ENCODE measurements at places on chromosomes 12 and 14.

GRCh38 chr14:91321131-91321530, 76.6 kb upstream of the GPR68 start:
- DNase-seq, result no peak

DNA sequence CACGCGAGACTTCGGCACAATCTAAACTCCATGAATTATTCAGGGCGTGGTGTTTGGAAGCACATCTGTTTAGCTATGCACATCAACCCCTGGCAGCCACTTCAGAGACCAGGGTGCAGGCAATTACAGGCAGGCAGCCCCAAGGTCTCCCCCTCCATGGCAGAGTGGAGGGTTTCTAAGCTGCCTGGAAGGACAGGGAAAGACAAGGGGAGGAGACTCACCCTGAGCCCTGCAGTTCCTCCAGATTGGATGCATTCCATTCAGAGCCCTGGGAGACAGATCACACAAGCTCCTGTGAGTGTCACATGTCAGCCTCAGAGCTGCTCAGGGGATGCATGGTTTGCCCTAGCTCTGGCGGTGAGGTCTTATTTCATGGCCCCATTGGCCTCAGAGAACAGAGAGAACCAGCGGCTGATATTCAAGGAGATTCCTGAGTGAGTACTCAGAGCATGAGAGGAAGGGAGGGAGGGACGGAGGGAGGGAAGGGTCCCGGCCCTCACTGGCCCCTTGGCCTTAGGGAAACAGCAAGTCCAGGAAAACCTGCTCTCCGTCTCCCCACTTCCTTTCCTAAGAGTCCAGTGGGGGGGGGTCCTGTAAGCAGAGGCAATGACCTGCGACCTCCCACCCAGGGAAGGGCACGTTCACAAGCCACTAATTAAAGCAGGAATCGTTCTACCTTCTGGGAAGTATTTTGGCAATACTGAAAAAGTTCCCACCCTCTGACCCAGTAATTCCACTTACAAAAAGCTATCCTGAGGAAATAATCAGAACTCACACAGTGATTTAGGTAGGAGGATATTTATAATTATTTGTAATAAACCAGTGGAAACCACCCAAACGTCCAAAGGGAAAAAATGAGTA, 55.1 kb downstream of the SSH1 start:
- DNase-seq, result peak; percentile 94

DNA sequence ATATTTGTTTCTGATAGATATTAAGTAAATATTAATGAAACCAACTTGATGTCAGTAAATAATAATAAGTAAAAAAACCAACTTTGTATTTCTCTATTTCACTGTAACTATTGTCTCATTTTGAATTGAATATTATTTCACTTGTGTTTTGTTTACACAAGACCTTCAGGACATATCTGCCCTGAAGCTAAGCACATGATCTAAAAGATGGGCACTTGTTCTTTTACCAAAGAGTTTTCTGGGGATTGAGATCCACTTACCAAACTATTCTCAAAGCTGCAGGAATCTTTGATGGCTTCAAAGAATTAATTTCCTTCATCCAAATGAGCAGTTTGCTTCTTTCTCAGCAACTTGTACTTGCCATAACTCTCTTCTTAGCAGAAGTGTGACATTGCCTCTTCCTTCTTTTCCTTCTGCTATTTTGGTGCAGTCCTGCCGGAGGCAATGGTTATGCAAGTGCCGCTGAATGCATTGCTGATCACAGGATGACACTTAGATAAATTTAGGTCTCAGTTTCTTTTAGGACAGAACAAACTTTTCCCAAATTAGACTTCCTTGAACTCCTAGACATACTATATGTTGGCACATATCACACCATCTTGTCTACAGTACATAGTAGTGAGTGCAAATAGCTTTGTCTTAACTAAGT, 9.2 kb downstream of the FAR2 start:
- DNase-seq, result no peak

DNA sequence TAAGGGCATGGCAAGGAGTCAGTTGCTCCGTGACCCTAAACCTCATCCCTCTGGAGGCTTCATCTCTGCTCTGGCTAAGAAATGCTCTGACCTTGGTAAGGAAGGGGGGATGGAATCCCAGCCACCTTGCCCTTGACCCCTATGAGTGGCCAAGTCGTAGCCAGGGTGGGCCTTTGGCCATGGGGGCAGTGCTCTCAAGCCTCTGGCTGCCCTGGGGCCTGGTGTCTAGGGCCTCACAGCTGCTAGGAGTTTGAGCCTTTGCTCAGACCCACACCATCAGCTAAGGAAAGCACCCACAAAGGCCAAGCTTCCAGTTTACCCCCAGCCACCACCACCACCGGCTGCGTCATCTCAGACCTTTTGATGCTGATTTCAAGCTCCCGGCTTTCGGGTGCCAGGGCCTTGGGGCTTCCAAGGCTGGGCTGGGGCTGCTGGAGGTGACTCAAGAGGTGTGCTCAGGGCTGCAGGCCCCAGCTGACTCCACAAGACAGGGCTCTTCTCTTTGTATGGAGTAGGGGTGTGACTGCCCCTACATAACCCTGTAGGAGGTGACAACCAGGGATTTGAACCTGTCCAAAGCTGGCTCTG, 3.7 kb downstream of the ASB2 start:
- no peak for DNase-seq

- DNase-seq, result no peak
These were observed 15.6 kb upstream of the PLEKHD1 start for GRCh38 chr14:69468949-69469348.

- no peak for DNase-seq
These were observed 353.6 kb downstream of the MED13L start for GRCh38 chr12:115923851-115924250.
